Stimulated activated CD4-positive, alpha-beta T cell treated with anti-CD3 and anti-CD28 coated beads, TNF-alpha, amount 100 ng/mL, for 24 hours (primary cell): ENCODE measurements at places on chromosomes 16 and 17.

GRCh38 chr16:10256784-10257641 is 74.8 kb upstream of the GRIN2A start:
- DNase-seq: peak; percentile 5

GRCh38 chr16:3088925-3089716 is 10.0 kb downstream of the ZSCAN10 start:
- no peak for DNase-seq

DNA sequence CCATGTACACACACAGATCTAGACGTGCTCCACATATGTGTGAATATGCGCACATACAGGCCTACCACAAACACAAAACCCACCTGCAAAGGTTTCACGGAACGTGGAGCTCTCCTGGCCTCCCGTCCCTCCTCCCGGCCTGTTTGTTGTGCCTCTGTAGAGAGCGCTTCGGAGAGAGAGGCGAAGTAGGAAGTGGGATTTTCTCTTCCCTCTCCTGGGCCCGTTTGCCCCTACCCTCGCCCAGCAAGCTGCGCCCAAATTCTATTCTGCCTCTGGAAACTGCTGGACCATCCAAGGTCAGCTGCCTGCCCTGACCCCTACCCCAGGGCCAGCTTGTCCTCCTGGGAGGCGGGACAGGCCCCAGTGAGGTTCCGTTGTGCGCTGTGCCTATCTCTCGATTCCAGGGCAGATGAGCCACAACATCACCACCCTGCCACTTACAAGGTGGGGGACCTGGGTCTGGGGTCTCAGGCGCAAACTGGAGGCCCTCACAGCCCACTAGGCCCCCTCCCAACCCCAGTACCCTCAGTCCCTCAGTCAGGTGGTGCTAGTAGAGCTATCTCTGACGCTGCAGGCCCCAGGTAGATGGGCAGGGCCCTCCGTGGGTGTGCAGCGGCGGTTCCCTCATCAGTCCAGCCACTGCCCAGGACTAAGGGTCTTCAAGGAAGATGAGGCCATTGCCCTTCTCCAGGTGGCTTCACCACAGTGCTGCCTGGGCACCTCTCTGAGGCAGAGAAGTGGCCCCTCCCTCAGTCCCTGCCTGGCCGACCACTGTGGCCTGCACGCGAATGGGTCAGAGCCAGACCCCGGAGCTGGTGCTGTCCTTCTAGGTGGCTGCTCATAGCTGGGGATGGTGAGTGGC is 54.2 kb downstream of the BEAN1 start:
- DNase-seq: no peak

DNA sequence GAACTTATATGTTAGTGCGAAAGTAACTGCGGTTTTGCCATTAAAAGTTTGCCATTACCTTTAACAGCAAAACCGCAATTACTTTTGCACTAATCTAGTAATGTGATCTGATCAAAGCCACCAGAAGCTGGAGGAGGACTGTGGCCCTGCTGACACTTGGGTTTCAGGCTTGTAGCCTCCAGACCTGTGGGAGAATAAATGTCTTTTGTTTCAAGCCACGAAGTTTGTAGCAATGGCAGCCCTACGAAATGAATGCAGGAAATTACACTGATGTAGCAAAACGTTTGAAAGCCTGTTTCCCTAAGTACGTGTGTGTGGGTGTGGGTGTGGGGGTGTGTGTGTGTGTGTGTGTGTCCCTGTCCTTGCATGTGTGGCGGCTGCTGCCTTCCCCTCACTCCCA is 66.6 kb downstream of the WSB1 start:
- no peak for DNase-seq

DNA sequence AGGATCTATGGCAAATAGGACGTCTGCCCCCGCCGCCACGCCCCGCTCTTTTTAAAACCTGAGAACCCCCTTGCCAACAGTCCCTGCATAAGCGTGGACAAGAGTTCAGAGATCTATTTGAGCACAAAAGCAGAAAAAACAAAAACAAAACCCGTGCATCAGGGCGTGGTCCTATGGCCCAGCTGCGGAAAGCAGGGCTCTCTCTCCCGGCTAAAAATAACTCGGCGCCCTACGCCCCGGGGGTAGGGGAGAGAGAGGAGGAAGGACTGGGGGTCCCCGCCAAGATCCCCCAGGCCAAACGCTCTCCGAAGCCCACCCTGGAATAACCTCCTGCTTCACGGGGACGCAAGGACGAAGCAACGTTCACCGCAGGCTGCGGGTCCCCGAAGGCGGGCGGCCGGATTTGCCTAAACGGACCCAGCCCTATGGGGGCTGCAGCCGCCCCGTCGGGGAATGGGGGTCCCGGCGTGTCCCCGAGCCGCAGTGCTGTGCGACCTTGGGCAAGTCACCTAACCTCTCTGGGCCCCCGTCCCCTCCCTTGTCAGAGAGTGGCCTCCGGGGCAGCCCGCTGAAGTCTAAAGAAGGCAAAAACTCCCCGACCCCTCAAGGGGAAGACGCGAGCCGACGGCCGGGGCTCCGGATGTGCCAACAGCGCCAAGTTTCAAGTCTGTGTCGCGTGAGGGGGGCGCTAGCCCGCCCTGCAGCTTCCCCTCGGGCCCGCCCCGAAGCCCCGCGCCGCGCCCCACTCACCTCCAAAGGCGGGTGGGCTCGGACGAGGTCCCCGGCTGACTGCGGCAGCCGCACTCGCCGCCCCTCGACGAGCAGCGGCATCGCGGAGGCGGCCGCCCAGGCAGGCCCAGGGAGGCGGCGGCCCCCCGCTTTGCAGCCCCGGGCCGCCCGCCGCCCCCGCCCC is 477 bp downstream of the NTAN1 start:
- no peak for DNase-seq

GRCh38 chr17:72302735-72303134 is 181.9 kb downstream of the SOX9 start:
- DNase-seq: no peak

DNA sequence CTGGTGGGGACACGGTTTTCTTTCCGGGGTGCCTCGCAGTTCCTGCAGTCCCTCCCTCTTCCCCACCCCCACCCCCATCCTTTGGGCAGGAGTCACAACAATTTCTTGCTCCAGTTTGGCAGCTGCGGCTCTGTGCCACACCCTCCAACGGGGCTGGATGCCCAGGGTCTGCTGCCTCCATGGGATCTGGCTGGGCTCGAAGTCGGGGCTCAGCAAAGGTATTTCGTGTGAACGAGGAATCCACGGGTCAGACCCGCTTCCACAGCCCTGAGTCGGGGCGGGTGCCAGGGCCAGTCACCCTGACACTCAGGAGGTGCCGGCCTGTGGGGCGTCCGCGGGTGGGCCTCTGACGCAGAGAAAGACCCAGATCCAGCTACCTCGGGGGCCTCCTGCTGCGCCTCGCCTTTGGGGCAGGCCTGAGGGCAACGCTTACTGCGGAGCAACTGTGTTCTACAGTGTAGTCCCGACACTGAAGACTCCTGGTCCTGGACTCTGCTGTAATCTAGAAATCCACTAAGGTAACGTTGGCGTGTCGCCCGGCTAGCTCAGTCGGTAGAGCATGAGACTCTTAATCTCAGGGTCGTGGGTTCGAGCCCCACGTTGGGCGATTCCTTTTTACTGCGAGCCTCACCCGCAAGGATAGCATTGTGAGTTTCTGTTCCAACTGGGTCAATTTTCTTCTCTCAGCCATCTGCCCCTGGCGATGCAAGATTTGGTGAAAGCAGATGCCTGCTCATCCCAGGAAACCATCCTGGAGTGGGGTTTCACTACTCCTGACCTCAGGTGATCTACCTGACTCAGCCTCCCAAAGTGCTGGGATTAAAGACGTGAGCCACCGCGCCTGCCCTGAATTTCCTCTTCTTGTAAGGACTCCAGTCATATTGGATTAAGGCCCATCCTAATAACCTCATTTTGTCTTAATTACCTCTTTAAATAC is 12.6 kb upstream of the OR1F1 start:
- DNase-seq: no peak

- DNase-seq: no peak
Observed at GRCh38 chr17:64229815-64230728, 33.0 kb downstream of the TEX2 start.

DNA sequence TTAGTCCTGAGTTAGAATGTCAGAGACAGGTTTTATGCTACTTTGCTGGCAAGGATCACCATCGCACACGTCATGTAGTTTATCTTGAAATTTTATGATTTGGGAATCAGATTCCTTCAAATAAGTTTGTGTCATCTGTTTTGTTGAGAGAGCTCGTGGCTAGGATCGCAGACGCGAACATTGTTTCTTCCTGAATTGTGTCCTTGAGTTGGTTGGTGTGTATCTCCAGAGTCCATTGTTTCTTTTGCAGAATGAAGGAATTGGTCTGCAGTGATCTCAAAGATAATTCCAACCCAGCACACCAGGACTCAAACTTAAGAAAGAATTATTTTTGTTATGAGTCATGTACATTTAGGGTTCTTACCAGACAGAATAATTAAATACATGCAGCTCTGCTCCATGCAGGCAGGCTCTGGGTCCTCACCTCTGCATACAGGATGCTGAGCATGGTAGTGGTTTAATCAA is 51.6 kb downstream of the PRKCA start:
- DNase-seq: no peak

DNA sequence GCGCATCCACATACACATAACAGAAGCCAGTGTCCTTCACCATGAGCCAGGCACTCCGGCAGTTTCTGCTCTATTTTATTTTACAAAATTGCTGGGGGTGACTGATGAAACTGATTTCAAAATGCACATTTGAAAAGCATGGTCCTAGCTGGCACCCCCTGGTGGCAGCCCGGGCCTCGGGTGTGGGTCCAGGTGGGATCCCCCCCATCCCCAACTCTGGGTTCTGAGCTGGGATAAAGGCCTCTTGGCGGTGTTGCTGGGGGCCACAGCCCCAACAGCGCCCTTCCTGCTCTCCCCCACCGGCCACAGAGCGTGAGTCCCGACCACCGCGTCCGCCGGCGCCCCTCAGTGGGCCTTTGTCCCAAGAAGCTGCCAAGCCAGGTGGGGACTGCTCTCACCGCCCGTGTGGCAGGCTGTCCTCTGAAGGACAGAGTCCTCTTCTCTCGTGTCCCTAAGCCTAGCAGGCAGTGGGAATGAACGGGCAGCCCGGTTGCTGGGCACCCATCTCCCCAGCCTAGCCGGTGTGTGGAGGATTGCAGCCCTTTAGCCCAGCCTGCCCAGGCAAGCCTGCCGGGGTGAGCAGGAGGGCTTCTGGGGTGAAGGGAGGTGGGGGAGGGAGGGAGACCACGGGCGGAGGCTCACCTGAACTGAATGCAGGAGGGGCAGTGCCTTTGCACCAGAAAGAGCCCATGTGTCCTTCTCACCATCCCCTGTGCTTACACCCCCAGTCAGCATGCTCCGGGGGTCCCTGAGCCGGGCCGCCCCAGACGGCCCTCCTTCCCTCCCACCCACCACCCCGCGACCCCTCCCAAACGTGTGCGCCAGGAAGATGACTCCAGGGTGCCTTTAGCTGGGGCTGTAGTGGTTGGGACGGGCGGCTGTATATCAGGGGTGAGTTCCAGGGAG is 898 bp downstream of the SNAI3 start:
- DNase-seq: no peak

GRCh38 chr17:63827801-63828221 is 348 bp upstream of the FTSJ3 start:
- no peak for DNase-seq

- DNase-seq: no peak
Observed at GRCh38 chr17:50114849-50115357, 15.1 kb downstream of the SAMD14 start.

- DNase-seq: no peak
Observed at GRCh38 chr17:76394166-76394565, 9.8 kb downstream of the SPHK1 start.

DNA sequence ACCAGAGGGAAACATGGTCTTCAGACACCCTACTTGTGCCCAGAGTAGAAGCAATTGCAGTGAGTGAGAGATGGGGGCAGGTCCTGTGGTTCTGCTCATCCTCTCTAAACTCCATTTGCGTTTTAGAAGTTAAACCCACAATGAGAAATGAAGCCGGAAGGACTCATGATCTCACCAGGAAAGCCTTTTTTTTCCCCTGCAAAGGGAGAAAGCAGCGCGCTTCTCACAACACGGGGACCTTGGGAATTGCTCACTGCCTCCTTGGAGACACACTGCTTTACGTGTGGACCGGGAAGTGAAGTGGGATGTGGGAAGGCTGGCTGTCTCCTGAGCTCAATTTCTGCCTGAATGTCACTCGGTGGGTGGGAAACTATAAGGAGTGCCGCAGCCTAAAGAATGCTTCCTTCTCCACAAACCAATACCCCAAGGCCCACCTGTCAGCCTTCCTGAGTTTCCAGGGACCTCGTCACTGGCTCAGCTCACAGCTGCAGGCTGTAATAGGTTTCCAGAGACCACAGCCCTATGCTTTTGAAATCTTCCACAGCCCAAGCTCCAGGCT is 365.4 kb downstream of the XYLT1 start:
- no peak for DNase-seq

GRCh38 chr17:58324409-58325288 is 3.9 kb downstream of the TSPOAP1 start:
- DNase-seq: no peak

- DNase-seq: no peak
Observed at GRCh38 chr17:27666831-27667560, 36.0 kb downstream of the LGALS9 start.

GRCh38 chr17:17983376-17983775 is 10.7 kb downstream of the DRC3 start:
- no peak for DNase-seq

DNA sequence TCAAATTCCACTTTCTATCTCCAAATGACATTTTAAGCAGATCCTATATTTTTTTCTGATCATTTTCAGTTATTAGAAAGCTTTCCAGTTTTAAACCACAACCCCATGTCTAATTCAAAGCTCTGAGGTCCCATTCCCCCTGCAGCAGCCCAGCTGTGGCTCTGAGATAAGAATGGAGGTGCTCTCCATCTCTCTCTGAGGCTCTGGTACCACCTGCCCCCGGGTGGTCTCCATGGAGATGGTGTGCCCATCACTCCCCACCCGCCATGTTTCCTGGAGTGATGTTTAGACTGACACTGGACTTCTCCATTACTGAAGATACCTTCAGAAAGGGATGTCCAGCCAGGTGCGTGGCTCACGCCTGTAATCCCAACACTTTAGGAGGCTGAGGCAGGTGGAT is 68.1 kb upstream of the SEC14L1 start:
- no peak for DNase-seq

GRCh38 chr17:17603178-17603894 is 11.8 kb upstream of the PEMT start:
- no peak for DNase-seq

DNA sequence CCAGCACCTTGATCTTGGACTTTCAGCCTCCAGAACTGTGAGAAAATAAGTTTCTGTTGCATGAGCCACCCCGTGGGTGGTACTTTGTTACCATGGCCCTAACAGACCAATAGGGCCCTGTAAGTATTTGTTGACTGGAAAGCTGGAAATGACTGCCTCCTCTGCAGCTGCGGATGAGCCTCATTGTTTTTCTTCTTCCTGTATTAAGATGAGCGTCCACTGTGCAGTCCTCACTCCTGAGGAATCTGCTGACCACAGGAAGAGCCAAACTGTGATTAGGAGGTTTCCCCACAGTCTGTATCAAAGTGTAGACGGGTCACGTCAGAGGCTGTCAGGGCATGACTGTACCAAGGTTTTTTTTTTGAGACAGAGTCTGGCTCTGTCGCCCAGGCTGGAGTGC is 12.2 kb upstream of the AKTIP start:
- no peak for DNase-seq
